A549 treated with Hydrocortisone at 1 μM for 4 hours (cell line): ENCODE measurements at places on chromosomes 13 and 19. TPM values are rescaled to one million over a fixed set of nuclear protein-coding genes. Genes with fewer than 3 reads are reported as not detected.

NBEA gene
- 1.3 to 2.7 TPM (median 1.9 TPM) in 5 replicates for total RNA-seq

PRX gene
- total RNA-seq, result 1.2 to 1.6 TPM (median 1.4 TPM) in 5 replicates

CLPTM1 gene
- total RNA-seq, result 151 to 173 TPM (median 167 TPM) in 5 replicates

MAST1 gene
- total RNA-seq, result 1.3 to 2.1 TPM (median 1.8 TPM) in 5 replicates

KCNJ14 gene
- total RNA-seq, result 0.93 to 2.0 TPM (median 1.1 TPM) in 5 replicates

KASH5 gene
- 0.12 TPM in 1 of 5 replicates, not detected in the others for total RNA-seq

COL4A1 gene
- 74.2 to 110 TPM (median 91.0 TPM) in 5 replicates for total RNA-seq

APC2 gene
- total RNA-seq, result 0.78 to 2.5 TPM (median 1.7 TPM) in 5 replicates

POSTN gene
- 0.06 to 0.10 TPM (median 0.08 TPM) in 4 of 5 replicates, not detected in the other for total RNA-seq

PPAN gene
- 43.8 to 56.2 TPM (median 51.7 TPM) in 5 replicates for total RNA-seq

ZNF708 gene
- 0.76 to 1.6 TPM (median 1.1 TPM) in 5 replicates for total RNA-seq

APOC4 gene
- not detected in 5 replicates for total RNA-seq

ZNF586 gene
- 5.8 to 8.1 TPM (median 6.8 TPM) in 5 replicates for total RNA-seq

ALOX5AP gene
- 7.9 to 12.7 TPM (median 9.7 TPM) in 5 replicates for total RNA-seq

GNA15 gene
- 0.05 to 0.15 TPM (median 0.09 TPM) in 3 of 5 replicates, not detected in the others for total RNA-seq

ADPRHL1 gene
- total RNA-seq, result 14.4 to 18.4 TPM (median 14.5 TPM) in 5 replicates

SLITRK1 gene
- total RNA-seq, result not detected in 5 replicates

PABPC3 gene
- 0.12 to 0.17 TPM (median 0.15 TPM) in 5 replicates for total RNA-seq

ZNF491 gene
- total RNA-seq, result not detected in 5 replicates

CBY2 gene
- total RNA-seq, result not detected in 5 replicates
